ENCODE measurements at places on chromosomes 3 and 15.

- no peak for DNase-seq
These were observed 38.7 kb downstream of the ANXA2 start for GRCh38 chr15:60358935-60359682.

DNA sequence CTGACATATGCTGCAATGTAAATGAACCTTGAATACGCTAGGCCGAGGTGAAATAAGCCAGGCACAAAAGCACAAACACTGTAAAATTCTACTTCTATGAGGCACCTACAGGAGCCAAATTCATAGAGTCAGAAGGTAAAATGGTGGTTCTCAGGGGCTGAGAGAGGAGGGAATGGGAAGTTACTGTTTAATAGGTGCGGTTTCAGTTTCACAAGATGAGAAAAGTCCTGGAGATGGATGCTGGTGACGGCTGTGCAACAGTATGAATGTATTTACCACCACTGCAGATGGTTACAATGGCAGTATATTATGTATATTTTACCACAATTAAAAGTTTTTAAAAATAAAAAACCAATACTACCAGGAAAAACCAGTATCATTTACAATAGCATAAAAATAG lies 4.0 kb downstream of the TNK2 start:
- no peak for DNase-seq

DNA sequence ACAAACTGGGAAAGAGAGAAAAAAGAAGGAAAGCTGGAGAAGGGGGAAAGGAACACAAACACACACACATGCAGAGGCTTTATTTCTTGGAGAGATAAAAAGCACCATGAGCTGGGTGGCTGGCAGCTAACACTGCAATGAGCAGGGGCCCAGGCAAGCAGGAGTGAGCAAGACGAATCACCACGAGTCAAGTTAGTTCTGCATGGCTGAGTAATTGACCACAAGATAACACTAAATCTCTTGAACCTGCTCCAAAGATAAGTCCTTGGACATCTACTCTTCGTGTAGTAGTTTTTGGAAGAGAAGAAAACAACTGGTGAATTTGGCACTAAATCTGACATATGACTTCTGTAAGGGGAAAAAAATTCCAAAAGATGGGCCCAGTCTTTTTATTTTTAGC lies 100.9 kb downstream of the MYO5A start:
- no peak for DNase-seq

DNA sequence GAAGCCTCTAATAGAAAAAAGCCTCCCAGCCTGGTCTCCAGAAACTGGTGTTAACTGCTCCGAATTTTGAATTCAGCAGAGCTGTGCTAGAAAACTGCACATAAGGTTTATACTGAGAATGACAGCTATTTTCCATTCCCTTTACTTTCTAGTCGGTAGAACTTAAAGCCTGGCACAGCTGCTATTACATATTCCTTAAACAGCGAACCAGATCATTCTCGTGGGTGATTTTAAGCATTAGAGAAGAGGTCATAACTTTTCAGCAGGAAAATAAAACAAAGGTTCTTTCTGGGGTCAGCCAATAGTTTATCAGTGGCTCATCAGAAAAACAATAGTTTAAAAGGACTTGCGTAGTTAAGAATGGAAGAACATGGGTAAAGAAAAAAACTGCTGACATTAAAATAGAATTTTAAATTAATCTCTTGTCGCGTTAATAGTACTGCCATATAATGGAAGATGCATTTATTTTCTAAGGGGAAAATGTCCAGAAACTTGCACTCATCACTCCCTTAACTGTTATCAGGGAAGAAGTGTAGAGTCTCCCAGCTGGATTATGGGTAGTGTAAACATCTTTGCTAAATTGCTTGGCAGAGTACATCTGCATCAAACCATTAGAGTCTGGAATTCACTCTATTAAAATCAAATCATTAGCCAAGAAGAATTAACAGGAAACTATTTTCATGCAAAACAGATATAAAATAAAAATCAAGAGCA lies 7.9 kb downstream of the VGLL4 start:
- DNase-seq, result no peak

DNA sequence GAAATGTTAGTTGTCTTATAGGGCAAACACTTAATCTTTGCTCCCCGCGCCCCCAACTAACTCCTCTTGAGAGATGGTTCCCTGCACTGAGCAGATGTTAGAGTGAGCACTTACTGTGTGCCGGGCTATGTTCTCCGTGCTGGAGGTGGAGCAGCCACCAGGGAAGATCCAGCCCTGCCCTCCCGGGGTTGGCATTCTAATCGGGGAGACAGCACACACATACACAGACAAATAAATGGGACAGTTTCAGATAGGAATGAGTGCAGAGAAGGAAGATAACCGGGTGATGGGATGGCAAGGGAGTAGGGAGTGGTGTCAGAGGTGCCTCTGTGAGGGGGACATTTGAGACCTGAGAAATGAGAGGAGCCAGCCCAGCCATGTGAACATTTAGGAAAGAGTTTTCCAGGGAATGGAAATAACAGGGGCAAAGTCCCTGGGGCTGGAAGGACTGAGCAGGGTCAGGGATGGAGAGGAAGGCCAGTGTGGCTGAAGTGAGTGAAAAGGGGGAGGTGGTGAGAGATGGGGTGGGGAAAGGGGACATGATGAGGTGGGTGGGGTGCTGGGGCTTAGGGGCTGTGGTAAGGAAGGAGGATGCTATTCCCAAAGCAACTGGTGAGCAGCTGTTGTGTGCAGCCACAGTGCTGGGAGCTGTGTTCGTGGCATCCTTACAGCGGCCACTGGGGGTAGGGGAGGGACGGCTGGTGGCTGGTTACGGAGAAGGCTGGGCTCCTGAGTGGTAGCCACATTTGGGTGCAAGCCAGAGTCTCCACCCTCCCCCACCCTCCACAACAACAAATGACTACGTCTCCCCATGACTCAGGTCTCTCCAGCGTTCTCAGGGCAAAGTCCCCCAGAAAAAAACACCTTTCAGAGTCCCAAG lies 15.4 kb upstream of the FGD5 start:
- no peak for DNase-seq

Data from stimulated activated CD4-positive, alpha-beta T cell treated with anti-CD3 and anti-CD28 coated beads, Interleukin-1b, Interleukin-23, amount 100 ng/mL, for 4 hours (primary cell).